Fibroblast of skin of scalp (primary cell): ENCODE measurements at places on chromosomes 3 and 15.

- peak; percentile 21 for DNase-seq
These were observed 152.9 kb upstream of the GOLIM4 start for GRCh38 chr3:168248383-168249204.

DNA sequence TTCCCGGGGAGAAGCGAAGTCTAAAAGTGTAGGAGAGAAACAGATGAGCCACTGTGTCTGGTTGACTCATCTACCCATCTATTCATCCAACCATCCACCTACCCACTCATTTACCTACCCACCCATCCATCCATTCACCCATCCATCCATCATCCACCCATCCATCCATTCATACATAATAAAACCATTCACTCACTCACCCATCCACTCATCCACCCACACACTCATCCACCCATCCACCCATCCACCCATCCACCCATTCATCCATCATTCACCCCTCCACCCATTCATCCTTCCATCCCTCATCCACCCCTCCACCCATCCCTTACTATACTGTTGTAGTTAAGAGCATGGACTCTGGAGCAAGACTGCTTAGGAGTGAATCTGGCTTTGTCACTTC is 136.4 kb upstream of the ATP2B2 start:
- no peak for DNase-seq

DNA sequence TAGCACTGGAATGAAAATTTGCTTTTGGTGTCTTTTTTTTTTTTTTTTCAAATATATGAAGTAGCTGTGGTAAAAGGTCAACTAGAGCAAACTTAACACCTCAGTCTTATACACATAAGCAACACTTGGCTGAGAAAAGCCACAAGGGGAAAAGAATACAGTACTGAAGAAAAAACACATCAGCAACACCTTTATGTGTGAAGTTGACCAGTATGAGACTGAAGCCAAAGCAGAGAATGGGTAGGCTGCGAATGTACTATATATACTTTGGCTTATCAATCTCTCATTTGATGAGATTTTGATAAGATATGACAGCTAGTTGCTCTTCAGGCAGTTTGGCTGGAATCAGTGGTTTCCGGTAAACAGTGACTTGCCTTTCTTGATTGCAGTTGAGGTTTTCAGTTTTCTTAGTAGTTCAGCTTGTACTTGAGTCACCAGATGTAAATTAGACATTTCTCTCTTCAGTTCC is 22.0 kb upstream of the ZCWPW2 start:
- DNase-seq, result no peak

DNA sequence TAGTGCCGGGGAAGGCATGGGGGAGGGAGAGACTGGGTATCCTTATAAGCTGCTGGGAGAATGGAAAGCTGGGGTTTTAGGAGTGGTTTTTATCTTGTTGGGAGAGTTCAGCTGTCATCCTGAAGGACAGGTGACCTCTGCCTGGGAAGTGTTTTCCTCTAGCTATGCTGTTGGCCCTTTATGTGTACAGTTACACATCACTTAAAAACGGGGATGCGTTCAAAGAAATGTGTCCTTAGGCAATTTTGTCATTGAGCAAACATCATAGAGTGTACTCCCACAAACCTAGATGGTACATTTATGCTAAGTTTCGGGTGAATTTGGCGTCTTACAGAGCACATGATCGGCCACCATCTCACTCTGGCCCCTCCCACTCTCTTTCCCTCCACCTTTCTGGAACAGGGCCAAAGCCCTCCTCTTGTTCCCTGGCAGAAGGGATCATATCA is 164.3 kb upstream of the NUDT16 start:
- DNase-seq, result no peak

- DNase-seq, result no peak
These were observed 15.7 kb upstream of the DPPA4 start for GRCh38 chr3:109353057-109353456.

- no peak for DNase-seq
These were observed 55.2 kb upstream of the CACNA2D3 start for GRCh38 chr3:54067055-54067698.

DNA sequence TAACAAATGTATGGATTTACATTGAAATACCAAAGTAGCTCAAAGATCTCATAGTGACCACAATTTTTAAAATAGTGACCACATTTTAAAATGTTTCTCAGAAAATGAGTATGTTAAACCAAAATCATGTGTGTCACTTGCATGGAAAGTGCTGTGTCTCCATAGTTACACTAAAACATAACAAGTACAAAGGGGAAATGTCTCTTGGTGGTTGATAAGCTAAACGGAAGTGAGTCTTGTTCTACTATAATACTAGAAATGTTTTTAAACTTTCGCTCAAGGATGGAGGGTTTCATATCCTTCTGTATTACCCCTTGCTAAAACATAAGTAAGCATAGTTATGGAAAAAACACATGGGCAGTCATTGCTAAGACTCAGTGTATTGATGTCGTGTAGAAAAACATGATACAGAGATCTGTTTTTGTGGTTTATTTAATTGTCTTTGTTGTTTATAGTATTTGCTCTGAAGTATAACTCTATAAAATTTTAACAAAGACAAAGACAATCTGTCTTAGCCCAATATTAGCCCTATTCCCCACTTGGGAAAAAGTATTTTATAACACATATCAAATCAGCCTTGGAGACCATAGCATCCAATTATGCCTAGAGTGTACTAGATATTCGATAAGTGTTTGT is 27.0 kb upstream of the DENND4A start:
- no peak for DNase-seq

- DNase-seq, result peak; percentile 62
These were observed 36.0 kb upstream of the ALDH1L1 start for GRCh38 chr3:126216416-126216815.

- no peak for DNase-seq
These were observed 437.9 kb downstream of the CNTN4 start for GRCh38 chr3:2536575-2536974.

DNA sequence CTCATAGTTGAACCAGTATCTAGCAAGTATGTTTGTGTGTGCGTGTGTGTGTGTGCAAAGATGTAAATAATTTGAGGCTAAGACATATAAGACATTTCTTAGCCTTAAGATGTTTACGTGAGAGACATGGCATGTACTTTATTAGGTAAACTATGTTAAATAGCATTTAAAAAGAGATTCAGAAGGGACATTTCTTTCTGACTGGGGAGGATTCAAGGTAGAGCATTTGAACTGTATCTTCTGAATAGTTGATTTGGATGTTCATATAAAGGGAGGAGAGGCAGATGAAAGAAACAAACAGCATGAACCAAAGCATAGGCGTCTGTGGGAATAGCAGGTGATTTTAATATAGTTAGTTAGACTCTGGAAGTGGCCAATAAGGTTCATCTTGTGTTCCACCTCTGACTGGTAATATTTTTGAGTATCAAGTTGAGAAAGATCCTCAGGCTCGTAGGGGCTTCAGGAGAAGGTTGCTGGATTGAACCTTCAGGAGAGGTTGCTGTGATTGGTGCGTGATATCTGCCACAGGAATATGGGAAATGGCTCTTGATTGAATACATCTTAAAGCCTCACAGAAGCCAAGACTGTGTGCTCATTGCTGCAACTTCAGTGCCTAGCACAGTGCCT is 12.6 kb downstream of the NFKBIZ start:
- no peak for DNase-seq

- peak; percentile 15 for DNase-seq
These were observed 28.8 kb upstream of the TMEM115 start for GRCh38 chr3:50388016-50388719.

DNA sequence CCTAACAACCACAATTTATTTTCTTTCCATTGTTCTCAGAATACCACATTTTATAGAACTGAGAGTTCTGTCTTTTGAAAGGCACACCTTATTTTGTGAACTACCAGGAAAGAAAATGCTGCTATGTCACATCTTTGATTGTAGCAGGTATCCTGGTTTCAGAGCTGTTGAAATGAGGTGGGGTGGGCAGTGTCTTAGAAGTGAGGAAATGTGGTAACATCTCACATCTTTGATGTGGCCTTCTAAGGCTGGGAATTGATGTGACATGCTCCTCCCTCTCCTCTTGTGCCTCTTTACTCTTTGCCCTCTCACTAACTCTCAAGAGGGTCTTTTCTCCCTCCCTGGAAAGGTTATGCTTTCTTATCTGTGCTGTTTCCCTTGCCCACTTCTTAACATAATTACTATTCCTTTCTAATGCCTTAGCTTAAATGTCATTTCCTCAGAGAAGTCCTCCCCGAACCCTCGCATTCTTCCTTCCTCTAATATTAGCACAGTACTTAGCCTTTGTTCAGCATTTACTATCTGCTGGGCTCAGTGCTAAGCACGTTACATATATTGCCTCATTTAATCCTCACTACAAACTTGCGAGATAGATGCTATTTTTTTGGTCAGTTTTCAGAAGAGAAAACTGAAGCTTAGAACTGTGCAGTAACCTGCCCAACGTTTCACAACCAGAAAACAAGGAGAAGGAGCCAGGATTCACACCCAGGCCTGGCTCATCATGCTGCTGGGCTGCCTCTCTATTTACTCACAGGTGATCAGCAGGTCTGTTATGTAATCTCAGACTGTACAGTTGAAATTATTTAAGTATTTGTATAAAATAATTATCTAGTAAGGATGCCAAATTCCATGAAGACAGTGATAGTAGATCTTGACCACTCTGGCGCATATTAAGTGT is 24.0 kb upstream of the SPTSSB start:
- DNase-seq, result no peak

DNA sequence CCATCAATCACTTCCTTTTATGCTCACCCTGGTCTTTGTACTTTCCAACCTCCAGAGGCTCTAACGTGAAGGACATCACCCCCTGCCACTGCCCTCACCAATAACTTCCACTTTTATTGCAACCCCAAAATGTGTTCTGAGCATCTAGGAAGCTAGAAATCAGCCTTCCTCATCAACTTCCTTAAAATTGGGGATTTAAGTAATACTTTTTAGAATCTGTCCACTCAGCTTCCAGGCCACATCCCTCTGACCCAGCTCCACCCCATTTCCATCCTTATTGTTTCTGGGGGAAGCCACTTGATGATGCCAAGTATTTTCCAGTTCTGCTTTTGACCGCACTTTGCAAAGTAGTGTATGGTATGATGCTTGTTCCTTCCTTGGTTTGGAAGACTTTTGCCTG is 73.5 kb upstream of the XCR1 start:
- no peak for DNase-seq

DNA sequence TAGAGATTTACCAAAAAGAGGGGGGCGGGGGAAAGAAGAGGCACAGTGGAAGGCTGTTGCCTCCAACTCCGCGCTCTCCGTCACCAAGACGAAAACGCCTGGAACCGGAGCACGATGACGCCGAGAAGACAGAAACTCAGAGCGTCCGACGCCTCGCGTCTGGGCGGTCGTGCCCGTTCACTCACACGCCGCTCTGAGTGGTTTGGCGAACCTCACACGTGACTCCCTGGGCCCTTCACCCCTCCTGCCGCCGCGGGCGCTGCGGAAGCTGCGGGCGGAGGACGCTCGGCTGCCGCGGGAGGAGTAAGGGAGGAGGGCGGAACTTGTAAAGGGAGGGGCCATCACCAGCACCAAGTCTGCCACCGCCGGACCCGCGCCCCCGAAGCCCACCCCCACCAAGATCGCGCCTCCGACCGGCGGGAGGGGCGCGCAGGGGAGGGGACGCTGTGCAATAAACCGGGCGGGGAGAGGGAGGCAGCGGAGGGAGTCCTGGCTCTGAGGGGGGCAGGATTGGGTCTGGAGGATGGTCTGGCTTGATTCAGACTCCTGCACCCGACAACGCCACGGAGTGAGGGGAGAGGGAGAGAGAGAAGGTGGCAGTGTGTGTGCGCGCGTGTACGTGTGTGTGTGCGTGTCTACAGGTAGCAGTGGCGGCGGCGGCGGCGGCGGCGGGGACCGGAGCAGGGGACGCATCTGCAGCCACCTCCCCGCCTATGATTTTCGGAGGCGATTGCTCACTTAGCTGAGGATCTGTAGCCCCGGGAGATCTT is 1.9 kb upstream of the NLGN1 start:
- DNase-seq, result peak; percentile 83

DNA sequence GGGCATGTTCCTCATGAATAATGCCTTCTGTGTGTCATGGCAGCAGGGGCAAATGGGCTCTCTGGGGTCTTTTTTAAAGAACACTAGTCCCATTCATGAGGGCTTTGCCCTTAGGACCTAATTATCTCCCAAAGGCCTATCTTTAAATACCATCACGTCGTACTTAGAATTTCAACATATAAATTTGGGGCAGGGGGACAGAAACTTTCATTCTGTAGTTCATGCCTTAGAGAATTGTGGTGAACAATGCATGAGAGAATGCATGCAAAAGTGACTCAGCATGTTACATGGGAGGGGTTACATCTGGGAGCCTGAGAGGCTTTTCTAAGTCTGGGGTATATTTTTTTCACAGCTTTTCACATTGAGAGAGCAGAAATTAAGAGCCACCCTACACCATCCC is 208.5 kb upstream of the ROPN1 start:
- peak; percentile 54 for DNase-seq
